ENCODE measurements at places on chromosomes 5 and 9.

DNA sequence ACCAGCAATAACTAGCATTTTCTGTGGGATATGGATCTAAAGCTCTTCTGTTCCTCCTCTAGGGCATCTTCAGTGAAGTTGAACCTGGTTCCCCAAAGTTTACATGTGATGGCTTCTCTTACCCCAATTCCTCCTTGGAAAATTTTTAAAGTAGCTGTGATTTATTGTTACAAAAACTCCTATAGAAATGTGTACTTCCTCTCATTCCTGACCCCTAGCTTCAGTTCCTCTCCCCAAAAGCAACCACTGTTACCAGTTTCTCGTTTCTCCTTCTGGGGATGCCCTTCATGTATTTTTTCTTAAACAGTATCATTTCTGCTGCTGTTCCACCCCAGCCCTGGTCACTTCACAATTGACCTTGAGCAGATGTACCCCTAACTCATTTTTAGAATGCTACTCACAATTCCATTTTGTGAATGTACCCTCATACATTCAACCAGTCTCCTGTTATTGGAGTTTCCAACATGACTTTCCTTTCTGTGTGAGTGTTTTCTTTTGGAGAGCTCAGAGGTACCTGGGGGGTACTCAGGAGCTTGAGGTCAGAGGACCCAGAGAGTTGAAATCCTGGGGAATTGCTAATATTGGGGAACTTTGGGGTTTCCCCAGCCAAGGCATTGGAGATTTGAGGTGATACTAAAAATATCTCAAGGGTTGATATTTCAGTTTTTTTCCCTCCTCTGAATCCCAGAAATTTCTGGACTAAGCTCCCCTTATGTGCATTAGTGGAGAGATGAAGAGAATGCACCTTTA, 18.6 kb upstream of the GLRX start:
- no peak for DNase-seq

GRCh38 chr5:5781335-5781734, 358.9 kb downstream of the ICE1 start:
- DNase-seq, result no peak

- no peak for DNase-seq
Observed at GRCh38 chr9:121298689-121299466, 30.9 kb downstream of the GSN start.

- no peak for DNase-seq
Observed at GRCh38 chr5:138844125-138844461, 31.0 kb downstream of the LRRTM2 start.

DNA sequence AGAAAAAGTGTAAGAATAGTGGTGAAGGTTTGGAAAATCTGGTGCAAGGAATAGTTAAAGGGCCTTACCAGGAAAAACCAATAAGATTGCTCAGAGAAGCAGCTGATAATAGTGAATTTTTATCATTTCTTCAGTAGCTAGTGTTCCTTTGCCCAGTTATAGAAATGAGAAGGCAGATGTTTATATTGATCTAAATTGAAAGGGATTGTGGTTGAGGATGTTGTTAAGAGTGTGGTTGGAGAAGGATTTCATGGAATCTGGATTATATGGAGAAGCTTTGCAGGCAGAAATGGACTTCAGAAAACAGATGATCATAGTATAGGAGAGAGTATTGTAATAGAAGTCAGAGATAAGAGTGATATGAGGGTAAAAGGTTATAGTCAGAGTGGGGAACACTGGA, 102.6 kb downstream of the XRCC4 start:
- peak; percentile 5 for DNase-seq

DNA sequence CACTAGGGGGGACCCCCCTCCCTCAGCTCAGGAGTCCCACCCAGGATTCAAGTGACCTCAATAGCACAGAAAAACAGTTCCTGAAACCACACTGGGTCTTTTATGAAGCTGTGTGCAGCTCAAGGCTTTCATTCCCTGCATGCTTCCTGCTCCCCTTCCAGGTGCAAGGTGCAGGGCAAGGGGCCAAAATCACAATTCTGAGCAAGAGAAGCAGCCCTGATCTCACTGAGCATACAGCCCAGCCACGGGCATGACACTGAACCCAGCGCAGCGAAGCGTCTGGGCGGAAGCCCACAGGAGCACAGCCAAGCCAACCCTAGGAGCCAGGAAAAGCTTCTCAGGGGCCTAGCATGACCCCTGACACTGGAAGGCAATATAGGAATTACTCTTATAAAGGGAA, 62.9 kb downstream of the IRX2 start:
- DNase-seq, result no peak

- DNase-seq, result no peak
Observed at GRCh38 chr9:98361645-98362044, 106.2 kb upstream of the TBC1D2 start.

GRCh38 chr9:83355024-83355444, 183.2 kb downstream of the FRMD3 start:
- DNase-seq, result peak; percentile 27

- DNase-seq, result no peak
Observed at GRCh38 chr5:106152569-106152968, 1518.2 kb downstream of the EFNA5 start.

DNA sequence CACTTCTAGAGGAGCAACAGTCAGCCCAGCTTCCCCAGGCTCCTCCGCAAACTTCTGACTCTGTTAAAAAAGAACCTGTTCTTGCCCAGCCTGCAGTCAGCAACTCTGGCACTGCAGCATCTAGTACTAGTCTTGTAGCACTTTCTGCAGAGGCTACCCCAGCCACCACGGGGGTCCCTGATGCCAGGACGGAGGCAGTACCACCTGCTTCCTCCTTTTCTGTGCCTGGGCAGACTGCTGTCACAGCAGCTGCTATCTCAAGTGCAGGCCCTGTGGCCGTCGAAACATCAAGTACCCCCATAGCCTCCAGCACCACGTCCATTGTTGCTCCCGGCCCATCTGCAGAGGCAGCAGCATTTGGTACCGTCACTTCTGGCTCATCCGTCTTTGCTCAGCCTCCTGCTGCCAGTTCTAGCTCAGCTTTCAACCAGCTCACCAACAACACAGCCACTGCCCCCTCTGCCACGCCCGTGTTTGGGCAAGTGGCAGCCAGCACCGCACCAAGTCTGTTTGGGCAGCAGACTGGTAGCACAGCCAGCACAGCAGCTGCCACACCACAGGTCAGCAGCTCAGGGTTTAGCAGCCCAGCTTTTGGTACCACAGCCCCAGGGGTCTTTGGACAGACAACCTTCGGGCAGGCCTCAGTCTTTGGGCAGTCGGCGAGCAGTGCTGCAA, 72.8 kb downstream of the NUP214 start:
- no peak for DNase-seq

GRCh38 chr5:42984307-42984706, 55.8 kb downstream of the ANXA2R start:
- no peak for DNase-seq

GRCh38 chr9:93003552-93004407, 54.7 kb upstream of the SUSD3 start:
- DNase-seq, result peak; percentile 28

DNA sequence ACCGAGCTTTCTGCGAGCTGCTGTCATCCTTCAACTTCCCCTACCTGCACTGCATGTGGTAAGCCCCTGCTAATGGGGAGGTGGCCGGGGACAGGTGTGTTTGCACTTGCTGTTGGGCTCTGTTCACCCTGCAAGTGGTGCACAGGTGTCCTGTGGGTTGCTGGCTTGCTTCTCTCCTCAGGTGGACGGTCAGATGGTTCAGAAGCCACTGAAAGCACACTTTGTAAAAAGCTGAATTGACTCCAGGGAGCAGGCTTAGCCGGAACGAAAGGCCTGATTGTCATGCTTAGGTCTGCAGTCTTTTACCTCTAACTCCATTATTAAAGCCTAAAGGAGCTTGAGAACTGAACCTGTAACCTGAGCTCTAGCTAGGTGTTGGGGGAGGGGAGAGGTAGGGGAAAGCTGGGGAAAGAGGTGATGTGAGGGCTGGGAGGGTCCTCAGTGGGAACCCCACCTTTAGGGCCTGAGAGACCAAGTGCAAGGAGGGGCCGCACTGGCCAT, 37.6 kb downstream of the ACER2 start:
- DNase-seq, result no peak

GRCh38 chr5:3185488-3185887, 410.1 kb upstream of the IRX1 start:
- no peak for DNase-seq

DNA sequence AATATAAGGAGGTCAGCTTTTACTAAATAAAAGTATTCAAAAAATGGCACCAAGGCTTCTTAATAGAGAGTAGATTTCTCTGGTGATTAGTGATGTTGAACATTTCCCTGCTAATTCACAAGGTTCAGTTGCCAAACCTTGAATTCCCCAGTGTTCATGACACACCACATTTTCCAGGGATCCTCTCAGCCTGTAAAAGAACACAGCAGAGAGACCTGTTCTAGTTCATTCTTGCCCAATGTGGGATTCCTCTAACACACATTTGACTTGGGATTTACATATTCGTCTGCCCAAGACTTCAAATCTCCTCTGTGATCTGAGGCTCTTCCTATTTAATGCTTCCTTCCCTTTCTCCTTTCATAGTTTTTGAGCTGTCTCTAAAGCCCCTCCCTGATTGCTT, 273.2 kb upstream of the CDH9 start:
- peak; percentile 84 for DNase-seq

DNA sequence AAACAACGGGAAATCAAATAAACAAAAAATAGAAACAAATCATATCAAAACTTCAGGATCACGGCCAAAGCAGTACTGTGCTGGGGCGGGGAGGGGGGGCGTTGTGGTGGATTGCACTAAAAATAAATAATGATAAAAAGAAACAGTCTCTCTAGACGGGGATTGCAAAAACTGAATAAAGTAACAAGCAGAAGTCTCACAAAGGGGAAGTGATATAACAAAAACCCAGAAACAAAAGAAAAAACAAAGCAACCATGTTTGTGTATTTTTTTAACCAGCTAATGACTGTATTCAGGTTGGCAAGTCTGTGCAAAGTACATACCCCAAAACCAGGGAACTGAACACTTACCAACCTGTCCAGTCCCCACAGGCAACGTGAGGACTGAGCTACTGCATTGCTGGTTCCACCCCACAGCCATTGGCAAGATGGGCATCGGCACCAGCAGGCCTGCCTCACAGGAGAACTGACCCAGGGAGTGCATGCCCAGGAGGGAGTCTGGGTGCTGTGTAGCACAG, 24.1 kb downstream of the BICD2 start:
- no peak for DNase-seq

DNA sequence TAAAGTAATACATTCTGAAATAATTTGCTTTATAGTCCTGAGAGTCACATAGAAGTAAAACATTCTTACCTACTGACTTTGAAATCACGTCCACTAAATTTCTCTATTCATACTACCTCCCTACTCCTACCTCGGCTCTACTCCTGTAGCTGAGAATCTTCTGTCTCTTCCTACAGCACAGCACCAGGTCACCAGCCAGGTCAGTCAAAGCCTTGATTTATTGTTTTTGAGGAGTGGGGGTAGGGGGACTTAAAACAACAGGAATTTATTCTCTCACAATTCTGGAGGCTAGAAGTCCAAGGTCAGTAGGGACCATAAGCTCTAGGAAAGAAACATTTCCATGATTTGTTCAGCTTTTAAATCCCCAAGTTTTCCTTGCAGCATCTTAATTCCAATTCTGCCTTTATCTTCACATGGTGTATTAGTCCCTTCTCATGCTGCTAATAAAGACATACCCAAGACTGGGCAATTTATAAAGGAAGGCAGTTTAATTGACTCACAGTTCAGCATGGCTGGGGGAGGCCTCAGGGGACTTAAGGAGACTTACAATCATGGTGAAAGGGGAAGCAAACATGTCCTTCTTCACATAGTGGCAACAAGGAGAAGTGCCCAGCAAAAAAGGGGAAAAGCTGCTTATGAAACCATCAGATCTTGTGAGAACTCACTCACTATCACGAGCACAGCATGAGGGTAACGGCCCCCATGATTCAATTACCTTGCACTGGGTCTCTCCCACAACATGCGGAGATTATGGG, 49.6 kb upstream of the CCNG1 start:
- DNase-seq, result no peak

DNA sequence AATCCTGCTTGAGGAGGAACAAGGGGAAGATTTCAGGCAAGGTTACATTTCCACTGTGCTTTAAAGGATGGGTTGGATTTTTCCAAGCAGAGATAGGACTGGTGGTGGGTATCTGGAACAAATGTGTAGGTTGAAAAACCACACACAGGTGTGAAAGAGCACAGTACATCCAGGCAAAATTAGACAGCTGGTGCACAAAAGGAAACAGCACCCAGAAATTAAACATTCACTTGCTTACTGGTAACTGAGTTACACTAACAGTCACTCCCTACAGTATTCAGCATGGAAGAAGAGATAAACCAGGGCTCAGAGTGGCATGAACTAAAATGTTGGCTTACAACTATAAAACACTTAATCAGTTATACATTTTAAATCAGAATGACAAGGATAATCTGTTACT, 81.5 kb upstream of the RASEF start:
- DNase-seq, result no peak

GRCh38 chr5:169763376-169764017, 126.4 kb downstream of the DOCK2 start:
- DNase-seq, result no peak

GRCh38 chr5:110441035-110441434, 285.4 kb downstream of the TMEM232 start:
- DNase-seq, result peak; percentile 30

DNA sequence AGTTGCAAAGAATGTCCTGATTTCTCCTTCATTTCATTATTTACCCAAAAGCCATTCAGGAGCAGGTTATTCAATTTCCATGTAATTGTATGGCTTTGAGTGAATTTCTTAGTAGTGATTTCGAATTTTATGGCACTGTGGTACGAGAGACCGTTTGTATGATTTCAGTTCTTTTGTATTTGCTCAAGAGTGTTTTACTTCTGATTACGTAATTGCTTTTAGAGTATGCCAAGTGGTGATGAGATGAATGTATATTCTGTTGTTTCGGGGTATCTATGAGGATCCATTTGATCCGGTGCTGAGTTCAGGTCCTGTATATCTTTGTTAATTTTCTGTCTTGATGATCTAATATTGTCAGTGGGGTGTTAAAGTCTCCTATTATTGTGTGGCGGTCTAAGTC, 41.2 kb downstream of the INSL6 start:
- DNase-seq, result no peak

- no peak for DNase-seq
Observed at GRCh38 chr5:103703617-103704016, 141.0 kb upstream of the NUDT12 start.

GRCh38 chr5:91521334-91521733, 138.2 kb upstream of the ARRDC3 start:
- peak; percentile 3 for DNase-seq
